ENCODE measurements at places on chromosomes 11 and 22.

- DNase-seq = no peak
Observed at GRCh38 chr11:77503006-77503405, 29.1 kb upstream of the PAK1 start.

DNA sequence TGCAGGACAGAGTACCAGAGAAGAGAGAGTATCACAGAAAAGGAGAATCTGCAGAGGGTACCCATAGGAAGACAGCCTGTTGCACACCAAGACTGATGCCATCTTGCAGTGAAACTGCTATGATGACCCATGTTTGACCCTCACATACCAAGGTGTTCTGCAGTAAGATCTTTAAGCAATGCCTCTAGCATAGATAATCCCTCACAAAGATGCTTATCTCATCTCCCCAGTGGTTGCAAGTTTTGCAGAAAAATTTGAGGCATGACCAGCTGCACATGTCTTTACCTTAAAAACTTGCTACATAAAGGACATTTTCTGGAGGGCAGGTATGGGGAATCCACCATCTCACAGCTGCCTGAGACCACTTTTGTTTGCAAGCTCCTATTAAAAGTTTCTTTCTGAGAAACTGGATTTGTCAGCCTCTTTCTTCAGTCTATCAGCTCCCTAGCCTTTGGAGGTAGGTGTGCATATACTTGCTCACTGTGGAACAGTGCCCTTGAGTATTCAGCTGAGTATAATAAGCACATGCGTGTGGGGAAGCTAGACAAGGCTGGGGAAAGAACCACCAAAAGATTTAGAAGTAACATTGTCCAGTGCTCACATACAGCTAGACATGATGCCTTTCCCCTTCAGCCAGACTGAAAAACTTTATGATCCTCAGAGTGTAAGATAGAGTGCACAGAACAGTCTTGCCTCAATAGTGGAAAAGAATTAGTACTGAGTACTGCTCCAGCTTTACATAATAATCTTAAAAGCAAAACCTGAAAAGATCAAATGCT lies 100.3 kb upstream of the TEAD1 start:
- no peak for DNase-seq

DNA sequence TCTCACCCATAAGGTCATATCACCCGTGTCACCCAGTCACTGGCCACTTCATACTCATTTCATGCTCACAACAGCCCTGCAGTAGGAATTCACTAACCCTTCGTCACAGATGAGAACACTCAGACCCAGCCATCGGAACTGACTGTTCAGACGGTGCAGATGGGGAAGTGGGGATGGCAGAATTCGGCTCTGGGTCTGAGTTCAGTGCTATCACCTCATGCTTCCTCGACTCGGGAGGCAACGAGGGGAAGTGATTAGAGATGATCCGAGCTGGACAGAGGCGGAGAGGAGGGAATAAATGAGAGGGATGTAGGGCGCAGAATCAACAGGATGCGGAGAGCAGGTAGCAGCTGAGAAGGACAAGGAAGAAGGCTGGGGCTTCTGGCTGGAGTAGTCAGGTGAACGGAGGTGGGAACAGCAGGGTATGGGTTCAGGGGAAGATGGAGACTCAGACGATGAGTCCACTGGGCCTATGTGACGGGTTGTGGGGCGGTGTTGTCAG lies 4.7 kb downstream of the B3GNT6 start:
- no peak for DNase-seq

DNA sequence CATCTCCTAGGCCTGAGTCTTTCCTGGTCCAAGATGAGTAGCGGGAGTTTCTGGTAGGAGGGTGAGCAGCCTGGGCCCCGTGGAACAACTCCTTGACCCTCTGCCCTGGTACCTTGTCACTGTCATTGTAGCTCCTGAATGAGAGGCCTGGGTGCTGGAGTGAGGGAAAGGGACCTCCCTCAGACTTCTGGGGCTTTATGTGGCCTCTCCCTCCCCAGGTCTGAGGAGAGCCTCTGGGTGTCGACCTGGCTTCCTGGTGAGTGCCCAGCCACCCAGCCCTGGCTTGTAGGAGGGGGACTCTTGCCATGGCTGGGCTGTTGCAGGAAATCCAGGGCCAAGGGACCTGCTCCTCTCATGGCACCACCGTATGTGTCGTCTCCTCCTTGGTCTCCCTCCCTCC lies 3.9 kb downstream of the P2RY2 start:
- no peak for DNase-seq

DNA sequence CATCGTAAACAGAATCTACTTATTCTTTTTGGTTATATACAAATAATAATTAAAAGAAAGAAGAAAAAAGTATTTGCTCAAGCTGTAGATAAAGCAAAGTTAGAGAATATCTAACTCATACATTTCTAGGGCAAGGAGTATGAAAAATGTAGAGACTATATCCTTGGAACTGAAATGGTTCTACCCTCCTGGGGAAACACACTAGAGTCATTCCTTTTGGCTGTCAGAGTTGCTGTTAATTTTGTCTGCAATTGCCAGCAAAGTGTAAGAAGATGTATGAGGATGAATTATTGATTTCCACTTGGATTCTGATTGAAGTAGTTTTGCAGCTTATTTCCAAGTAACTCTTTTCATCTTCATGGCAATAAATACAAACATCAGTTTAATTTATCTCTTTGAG lies 69.1 kb downstream of the SLC17A6 start:
- DNase-seq = no peak

DNA sequence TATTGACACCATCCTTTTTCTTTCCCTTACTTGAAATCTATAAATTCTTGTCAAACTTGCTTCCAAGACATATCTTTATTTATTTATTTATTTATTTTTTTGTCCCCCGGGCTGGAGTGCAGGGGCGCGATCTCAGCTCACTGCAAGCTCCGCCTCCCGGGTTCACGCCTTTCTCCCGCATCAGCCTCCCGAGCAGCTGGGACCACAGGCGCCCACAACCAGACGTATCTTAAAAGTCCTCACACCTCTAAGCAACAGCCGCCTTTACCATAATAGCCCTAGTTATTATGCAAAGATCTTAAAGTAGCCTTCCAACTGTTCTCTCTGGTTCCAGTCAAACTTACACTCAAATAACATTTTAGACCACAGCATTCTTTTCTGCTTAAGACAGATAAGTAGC lies 657.0 kb upstream of the B3GAT1 start:
- no peak for DNase-seq

DNA sequence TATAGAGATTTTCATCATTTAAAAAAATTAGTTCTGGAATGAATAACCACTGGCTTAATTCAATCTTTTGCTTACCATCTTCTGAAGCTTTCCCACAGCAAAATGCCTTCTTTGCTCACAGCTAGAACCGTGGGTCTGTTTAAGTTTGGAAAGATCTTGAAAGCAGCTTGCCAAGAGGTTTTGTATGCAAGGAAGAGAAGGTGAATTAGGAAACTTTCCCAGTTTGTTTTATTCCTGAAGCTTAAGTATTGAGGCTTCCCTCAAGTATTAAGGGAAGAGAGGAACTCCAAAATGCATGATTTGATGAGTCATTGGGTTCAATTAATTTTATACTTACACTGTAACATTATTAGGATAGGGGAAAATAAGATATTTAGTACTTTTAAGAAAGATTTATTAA lies 1.9 kb upstream of the ARHGEF12 start:
- DNase-seq = no peak

All from CD4-positive, alpha-beta T cell treated with Interleukin-6 at 100 ng/mL for 8 hours (primary cell).